RCC 7860 (cell line): ENCODE measurements at places on chromosomes 2 and 18.
A peak's percentile ranks its signal among the peaks of the same experiment; 100 is the strongest.

GRCh38 chr2:79950526-79950925 is 354.0 kb downstream of the LRRTM1 start:
- DNase-seq = no peak

DNA sequence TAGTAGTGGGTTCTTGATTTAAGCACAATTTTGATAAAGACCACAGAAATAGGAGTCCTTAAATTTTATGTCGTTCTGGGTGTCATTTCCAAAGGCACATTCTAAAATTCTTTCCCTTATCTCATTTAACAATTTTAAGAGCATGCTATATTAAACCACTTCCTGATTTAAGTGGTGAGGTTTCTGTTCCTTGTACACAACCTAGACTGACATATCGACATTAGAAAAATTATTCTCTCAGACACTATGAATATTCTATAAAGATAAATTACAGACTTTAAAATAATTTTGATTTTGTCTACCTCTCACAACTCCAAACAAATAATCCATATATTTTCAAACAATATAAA is 923.8 kb downstream of the LRP1B start:
- DNase-seq = no peak

DNA sequence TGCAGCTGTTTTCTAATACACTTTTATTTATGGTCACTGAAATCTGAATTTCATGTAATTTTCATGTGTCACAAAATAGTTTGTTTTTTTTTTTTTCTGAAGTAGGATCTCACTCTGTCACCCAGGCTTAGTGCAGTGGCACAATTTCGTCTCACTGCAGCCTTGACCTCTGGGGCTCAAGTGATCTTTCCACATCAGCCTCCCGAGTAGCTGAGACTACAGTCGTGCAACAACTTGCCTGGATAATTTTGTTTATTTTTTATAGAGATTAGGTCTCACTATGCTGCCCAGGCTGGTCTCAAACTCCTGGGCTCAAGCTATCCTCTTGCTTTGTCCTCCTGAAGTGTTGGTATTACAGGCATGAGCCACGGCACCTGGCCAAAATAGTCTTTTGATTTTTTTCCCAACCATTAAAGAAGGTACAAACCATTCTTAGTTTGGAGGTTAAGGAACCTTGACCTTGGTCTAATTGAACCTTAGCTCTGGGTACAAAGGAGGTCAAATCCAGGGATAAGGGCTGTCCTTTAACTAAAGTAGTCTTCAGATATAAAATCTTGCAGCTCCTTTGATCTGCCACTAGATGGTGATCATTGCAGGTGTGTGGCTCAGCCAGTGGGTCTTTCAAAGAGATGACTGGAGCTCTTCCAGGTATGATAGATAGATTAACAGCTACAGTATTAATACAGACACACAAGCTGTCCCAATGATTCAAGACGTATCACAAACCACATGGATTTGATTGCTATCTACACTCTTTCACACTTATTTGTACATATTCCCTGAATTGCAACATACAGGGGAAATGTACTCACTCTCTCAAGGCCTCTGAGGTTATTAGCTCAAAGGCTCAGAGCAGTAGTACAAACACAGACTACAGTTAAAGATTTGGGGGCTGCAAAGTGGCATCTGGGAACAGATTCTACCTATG is 4.7 kb upstream of the KRCC1 start:
- peak; percentile 61 for DNase-seq

DNA sequence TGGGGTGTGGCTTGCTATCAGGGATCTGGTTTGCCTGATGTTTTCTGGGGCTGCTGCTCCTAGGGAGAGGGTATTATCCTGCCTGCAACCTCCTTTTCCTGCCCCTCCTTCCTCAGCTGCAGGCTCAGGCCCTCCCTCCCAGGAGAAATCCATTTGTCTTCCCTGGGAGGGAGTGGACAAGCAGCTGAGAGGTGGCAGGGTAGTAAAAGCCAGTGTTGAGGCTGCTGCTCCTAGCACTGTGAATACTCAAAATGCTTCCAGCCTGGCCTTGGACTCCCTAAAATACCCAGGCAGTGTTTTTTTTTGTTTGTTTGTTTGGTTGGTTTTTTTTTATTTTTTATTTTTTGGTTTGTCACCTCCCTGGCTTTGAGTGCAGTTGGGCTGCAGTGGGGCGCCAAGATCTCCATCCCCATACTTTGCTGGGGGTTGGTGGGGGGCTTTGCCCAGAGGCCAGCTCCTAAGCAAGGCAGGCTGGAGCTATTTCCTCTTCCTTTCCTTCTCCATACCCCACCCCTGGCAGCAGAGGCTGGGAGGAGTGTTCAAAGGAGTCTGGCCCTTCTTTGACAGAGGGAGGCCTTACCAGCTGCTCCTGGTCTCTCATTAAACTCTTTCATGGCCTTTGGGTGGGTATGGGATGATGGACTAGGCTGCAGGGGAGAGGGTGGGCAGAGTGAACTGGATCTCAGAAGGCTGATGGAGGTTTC is 13.6 kb downstream of the HOXD3 start:
- DNase-seq = no peak

- DNase-seq = no peak
Observed at GRCh38 chr18:2508678-2509077, 62.6 kb downstream of the METTL4 start.

DNA sequence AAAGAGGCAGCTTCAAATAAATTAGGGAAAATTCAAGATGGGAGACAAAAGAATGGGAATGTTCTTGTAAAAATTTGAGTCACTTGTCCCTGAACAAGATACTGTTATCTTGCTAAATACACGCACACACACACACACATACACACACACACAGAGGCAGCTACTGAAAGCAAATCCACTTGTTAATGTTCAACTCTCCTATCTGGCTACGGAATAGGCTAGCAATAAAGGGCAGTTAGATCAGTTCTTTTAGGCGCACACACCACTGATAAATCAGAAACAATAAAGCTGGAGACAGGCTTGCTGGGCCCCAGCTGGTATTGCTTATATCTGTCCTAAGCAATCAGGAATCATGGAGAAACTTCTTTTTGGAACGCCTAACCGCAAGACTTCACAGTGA is 461.6 kb downstream of the BCL11A start:
- no peak for DNase-seq

GRCh38 chr2:230956827-230957755 is 32.0 kb upstream of the GPR55 start:
- DNase-seq = peak; percentile 13

DNA sequence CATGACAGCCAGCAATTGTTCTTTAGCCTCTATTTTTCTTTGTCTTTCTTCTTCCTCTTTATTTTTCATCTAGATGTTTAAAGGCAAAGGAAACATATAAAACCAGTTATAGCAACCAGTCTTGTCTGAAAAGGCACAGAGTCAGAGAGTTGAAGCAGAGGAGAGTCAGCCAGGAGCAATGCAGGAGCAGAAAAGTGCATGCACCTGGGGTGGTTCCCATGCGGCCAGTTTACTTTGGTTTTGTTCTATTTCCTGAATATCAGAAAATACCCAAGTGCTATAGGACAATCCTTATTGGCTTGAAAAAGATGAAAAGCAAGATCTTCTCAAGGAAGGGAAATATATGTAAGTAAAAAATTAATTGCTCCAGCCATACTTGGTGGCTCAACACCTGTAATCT is 44.9 kb downstream of the CFAP210 start:
- DNase-seq = no peak

DNA sequence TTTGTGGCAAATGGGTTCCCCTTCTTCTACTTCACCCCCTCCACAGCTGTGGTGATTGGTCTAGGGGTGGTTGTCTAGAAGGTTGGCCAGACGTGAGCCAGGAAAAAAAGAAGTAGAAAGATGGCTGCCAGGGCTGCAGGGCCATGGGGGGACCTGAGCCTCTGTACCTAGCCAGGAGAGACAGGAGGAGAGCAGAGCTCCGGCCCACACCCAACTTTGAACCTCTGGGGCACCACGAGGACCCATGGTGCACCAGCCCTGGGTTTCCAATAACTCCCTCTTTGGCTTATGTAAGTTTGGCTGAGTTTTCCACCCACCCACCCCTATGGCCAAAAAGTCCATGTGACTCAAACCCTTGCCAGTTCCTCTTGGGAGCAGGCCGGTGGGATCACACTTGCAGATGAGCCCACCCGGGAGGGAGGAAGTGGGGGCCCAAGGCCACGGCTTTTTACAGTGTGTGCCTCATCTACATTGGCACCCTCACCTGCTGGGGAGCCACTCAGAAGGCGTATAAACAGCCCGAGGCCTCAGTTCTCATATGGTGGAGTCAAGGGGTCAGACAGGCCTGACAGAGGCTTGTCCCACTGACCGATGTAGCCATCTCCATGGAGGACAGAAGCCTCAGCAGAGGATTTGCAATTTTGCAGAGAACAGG is 293.1 kb upstream of the HDAC4 start:
- DNase-seq = no peak

GRCh38 chr2:142989273-142990204 is 112.1 kb downstream of the KYNU start:
- DNase-seq = peak; percentile 24

- no peak for DNase-seq
Observed at GRCh38 chr2:149050188-149050587, 11.7 kb downstream of the LYPD6B start.
